ENCODE measurements at places on chromosomes 16 and 17.

- no peak for DNase-seq
These were observed 10.9 kb downstream of the FLII start for GRCh38 chr17:18247613-18248001.

DNA sequence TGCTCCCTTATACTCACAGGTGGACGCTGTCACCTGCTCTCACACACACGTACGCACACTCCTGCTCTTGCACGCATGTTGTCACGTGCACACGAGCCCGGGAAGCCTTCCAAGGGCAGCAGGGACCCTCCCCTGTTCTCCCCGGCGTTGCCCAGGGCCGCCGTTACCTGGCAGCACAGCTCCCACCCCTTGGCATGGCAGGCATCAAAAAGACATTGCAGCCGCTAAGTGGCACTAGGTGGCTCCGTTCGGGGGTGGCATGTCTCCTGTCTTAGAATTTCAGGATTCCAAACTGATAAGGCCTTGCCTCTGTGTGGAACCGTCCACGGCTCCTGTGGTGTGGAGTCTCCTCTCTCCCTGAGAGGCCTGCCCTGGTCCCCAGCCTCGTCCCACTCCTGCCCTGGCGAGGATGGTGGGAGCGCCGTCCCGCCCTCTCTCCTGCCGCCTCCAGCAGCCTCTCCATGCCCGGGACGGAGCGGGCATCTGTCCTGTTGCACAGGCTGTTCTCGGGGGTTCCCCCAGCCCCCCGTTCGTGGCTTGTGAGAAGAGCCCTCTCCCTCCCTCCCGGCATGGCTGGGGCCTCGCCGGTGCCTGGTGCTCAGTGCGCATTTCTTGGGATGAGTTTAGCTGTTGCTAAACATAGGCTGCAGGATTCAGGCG lies 126.7 kb upstream of the GSE1 start:
- no peak for DNase-seq

DNA sequence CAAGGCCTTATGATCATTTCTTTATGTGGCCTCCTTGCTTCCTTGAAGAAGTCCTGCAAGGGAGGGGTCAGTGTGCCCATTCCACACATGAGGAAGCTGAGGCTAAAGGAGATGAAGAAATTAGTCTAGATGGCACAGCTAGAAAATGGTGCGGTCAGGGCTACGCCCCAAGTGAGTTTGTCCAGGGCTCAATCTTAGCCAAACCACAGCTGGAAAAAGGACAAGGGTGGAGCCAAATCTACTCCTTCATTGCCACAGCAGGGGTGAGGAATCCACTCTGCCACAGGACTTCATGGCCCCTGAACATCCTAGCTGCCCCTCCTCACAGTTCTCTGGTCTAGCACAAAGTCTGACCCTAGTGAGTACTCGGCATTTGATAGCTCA lies 16.2 kb downstream of the BEAN1 start:
- DNase-seq: no peak

DNA sequence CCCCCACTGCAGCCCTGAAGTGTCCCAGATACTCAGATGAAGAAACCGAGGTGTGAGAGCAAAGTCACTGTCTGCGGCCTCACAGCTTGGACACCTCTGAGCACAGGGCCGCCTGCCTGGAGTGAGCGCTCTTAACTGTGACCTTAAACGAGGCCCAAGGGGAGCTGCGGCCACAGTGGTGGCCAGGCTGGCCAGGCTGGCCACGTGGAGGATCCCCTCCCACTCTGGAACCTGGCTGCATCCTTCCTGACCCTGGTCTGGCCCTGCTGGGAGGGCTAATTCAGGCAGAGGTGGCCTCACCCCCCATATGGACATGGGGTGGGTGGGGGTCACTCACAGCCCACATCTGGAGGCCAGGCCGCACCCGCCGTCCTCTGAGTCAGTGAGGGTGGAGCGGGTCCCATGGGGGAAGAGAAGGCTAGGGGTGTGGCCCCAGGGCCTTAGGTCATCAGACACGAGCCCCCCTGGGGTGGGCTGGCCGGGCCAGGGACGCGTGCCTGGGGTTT lies 6.6 kb downstream of the VASN start:
- DNase-seq: no peak

- DNase-seq: no peak
These were observed 19.1 kb downstream of the ZFHX3 start for GRCh38 chr16:73028721-73029361.

DNA sequence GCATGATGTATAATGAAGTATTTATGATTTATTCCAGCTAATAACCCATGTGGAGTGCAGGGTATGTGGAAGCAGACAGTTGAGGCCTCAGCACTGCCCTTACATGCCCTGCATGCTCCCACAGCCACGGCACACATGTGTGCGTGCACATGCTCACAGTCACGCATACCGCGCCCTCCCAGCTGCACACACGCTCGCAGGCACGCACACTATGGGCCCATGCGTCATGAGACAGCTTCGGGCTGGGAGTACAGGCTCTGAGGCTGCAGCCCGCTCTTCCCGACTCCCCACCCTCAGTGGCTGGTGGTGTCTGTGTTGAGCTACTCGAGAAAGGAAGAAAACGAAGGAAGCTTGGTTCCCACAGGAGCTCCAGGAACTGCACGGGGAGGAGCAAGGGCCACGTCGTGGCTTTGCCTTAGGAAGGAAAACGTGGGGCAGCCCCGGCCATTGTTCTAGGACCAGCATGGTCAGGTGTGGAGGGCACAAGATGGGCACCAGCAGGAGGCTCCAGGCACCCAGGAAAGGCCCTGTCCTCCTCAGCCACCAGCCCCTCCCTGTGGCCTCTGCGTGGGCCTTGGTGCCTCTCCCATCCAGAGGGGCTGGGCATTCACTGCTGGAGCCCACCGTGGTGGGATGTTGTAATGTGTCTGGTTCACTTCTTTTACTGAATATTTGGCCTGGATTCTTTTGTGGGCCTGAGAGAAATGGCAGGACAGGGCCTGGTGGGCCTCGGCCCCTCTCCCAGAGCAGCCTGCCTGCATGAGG lies 27.5 kb upstream of the CDH15 start:
- DNase-seq: no peak

DNA sequence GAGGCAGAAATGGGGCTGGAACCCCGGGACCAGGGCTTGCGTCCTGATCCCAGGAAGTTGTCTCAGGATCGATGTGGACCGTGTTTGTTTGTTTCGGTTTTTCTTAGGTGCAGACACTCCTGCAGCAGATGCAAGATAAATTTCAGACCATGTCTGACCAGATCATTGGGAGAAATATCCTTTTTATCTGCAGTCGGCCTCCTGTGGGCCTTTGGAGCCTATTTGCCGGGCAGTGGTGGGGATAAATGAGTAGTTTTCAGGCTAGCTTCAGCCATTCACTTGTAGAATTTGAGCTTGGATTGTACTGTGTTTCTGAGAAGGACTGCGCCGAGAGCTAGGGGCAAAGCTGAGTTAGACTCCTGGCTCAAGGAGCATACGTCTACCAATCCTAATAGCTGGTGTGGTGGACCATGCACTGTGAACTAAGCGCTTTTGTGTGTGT lies 816 bp downstream of the HSBP1 start:
- no peak for DNase-seq

- DNase-seq: peak; percentile 94
These were observed at the start of gene ARL2BP for GRCh38 chr16:57244767-57245471. ARL2BP (plus strand) TSS chr16:57245259; CDS start chr16:57245368, 109 bp downstream.

GRCh38 chr16:74902161-74902560 lies 82.8 kb downstream of the WDR59 start:
- DNase-seq: no peak

DNA sequence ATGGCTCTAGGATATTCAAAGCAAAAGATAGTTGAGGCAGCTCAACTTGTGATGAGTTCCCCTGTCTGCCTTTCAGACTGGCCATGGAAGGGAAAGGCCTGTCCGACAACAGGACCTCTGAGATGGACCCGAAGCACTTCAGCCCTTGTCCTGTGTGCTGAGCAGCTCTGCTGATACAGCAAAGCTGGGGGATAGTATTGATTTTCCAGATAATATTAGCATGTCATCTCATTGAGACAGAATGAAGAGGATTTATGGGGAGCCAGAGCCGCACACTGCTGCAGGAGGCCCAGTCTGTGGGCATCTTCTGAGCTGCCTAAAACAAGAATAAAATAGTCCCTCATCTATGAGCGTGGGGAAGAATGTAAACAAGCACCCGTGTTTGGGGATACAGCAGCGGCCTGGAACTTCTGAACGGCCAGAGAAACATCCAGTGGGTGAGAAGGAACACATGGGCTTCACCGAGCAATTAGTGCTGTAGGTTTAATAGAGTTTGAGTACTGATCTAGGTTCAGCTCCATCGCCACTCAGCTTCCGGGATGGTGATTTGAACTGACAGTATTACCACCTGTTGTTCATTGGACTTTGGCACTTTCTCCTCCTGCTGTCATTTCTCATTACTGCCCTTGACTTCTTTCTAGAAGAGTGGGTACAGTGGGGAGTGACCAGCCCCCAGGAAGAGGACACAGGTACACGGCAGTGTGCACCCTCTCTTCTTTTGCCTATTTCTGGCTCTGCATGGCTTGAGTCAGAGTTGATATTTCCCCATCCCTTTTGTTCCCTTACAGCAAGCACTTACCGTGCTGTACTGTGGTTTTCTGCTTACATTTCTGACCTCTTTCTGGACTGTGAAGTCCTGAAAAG lies 96.5 kb upstream of the TBX2 start:
- DNase-seq: no peak

DNA sequence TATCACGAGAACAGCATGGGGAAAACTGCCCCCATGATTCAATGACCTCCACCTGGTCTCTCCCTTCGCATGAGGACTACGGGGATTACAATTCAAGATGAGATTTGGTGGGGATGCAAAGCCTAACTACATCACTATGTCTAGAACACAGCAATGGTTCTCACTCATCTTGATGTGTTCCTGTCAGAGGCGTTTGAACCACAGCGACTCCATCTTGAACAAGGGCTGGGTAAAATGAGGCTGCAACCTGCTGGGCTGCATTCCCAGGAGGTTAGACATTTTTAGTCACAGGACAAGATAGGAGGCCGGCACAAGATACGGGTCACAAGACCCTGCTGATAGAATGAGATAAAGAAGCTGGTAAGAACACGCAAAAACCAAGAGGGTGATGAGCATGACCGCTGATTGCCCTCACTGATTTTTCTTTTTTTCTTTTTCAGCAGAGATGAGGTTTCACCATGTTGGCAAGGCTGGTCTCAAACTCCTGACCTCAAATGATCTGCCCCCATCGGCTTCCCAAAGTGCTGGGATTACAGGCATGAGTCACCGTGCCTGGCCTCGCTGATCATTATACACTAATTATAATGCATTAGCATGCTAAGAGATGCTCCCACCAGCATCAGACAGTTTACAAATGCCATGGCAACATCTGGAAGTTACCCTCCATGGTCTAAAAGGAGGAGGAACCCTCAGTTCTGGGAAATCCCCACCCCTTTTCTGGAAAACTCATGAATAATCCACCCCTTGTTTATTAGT lies 3.0 kb upstream of the PPY start:
- no peak for DNase-seq

- DNase-seq: no peak
These were observed 3.4 kb upstream of the PRSS8 start for GRCh38 chr16:31138621-31139578.

DNA sequence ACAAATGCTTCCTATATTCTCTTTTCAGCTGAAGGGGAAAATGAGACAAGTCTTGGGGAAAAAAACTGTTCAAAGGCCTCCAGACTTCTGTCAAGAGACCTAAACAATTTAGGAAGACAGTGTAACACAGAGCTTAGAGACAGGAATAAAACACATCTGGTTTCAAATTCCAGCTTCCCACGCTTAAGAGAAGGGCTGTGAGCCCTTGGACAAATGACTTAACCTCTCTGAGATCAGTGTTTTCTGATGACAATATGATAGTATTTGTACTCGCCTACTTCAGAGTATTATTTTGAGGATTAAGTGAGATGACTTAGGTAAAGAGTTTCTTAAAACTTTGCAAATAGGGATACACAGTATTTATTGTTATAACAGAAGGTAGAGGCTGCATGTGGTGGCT lies 29.5 kb downstream of the SMURF2 start:
- DNase-seq: no peak

- no peak for DNase-seq
These were observed 16.0 kb upstream of the TANC2 start for GRCh38 chr17:62950067-62950466.

- no peak for DNase-seq
These were observed 166.2 kb upstream of the KCNJ16 start for GRCh38 chr17:69908626-69909368.

- no peak for DNase-seq
These were observed 4.4 kb downstream of the TEDC2 start for GRCh38 chr16:2464333-2464732.

- DNase-seq: no peak
These were observed 453.8 kb upstream of the HSBP1 start for GRCh38 chr16:83354015-83354414.

DNA sequence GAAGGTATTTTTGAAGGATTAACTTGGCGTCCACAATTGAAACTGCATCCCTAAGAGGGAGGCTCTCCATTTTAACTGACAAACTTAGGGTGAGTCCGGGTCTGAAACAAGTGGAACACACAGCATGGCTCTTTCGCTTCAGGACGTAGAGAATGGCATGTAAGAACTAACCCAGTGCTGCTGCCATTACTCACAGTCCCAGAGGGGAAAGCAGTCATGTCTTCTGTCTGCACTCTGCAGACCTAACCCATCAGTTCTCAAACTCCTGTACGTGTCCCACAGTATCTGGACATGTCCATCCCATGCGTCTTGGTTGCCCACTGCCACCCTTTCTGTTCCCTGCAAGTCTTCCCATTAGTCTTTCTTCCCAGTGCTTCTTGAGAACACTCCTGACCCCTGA lies 563 bp downstream of the ST6GALNAC1 start:
- DNase-seq: no peak

DNA sequence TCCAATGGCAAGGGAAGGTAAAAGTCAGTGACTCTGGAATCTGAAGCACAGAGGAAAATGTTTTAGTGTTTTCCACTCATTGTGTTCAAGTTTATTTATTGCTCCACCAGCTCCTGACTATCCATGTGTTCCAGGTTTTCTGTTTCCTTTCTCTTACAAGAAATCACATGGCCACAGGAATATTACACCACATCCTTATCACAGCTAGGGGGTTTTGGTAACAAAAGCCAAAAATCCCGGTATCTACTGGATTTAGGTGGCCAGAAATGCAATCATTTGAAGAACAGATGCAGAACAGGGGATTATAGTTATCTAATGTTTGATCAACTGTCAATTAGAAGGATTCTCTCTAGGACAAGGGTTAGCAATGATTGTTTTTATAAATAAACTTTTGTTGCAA lies 47.9 kb downstream of the STH start:
- no peak for DNase-seq

DNA sequence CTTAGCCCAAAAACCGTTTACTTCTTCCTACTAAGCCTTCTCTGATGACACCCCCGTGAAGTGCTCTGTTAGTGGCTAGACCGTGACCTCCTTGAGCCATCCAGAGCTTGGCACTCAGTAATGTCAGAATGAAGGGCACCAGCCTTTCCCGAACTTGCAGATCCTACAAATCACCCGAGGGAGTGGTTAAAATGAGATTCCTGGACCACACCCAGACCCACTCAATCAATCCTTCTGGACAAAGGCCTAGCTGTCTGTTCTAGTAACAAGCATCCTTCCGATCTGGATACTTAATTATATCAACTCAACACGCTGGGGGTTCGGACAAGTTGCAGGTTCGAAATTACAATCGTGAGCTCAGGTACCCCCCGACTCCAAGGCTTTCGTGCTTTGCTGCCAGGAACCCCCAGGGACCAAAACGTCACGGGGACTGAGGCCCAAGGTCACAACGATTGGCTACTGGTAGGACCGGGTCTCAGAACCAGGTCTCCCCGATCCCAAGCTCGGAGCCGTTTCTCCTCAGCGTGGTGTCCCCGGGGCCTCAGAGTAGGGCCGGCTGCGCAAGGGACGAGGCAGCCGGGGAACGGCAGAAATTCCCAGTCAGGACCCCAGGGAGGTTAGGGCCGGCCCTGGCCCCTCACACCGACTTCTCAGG lies 527 bp downstream of the CIAPIN1 start:
- no peak for DNase-seq
